ENCODE measurements at places on chromosomes 5 and 9. TPM values are rescaled to one million over a fixed set of nuclear protein-coding genes. Genes with fewer than 3 reads are reported as not detected.

DNA sequence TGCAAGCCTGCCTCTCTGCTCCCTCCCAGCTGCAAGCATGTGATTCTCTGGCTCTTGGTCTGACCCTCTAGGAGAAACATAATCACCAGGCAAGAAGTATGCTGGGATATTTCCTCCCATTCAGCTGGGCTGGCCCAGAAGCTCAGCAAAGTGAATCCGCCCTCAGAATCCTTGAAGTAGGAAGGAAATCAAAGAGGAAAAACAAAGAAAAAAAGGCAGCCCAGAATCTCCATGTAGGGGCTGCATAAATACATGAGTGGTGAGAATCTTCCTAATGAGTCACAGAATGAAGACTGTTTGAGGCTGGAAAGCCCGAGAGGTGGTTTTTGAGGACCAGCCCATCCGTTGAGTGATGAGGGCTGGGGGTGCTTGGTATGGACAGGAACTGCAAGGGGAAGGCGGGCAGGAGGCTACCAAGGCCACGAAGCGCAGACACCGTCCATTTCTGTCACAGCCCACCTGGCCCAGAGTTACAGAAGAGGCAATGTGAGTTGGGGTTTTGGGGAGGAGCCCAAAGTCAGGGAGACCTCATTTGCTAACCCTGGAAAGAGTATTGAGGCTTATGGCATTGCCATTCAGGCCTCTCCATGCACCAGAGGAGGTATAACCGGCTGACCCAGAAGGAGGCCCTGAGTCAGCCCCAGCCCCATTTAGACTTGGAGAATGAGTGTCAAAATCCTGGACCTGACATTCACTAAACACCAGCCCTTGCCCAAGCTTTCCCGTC, 33.4 kb upstream of the TGFBR1 start:
- DNase-seq, result peak; percentile 32

- DNase-seq, result peak; percentile 13
These were observed 624.1 kb downstream of the ISL1 start for GRCh38 chr5:52007230-52007858.

DNA sequence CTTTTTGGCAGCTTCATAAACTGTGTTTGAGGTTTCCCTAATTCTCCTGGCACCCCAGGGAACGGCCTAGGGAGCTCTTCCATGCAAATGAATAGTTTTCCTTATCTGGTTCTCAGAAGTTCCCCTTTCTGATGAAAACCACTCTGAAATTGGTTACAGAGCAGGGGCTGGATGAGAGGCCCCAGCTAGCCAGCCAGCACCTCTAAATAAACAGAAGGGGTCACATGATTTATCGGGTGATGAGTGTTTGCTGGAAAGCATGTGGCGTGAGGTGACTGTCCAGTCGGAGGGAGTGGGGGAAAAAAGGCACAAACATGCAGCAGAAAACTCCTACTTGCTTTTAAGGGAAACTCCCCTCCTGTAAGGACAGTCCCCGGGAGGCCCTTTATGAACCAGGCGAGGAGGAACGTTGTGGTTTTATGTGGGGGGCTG, 261.2 kb upstream of the ANKRD55 start:
- DNase-seq, result no peak

DNA sequence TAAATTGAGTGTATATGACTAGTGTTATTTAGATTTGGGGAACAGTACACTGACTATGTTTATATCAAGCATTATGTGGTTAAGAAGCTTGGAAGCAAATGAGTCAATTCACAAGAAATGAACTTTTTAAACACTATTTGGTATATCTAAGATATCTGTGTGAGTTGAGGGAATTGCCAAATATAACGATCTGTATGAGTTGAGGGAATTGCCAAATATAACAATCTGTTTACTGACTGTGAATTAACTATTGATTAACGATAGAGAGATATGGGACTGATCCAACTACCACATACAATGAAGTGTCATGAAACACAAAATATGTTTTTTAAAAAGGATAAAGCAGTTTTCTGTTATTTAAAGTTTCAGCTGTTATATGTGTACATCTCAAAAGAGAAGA, 301.4 kb downstream of the TENT4A start:
- DNase-seq, result no peak

- no peak for DNase-seq
These were observed 3.5 kb downstream of the PAM start for GRCh38 chr5:102758576-102758975.

DNA sequence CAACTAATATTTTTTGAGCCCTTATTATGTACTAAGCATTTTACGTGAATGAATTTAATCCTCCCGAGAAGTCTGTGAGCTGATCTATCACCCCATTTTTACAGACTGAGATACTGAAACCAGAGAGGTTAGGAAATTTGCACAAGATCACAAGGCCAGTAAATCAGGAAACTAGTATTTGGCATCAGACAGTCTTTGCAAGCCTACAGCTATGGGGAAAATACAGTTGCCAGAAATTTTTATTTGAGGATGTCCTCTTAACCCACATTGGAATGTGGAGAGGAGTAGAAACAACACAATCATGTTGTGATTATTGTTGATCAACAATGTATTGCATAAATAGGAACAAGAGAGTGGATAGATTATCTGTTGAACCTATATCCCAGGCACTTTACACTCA, 2.3 kb upstream of the SLC46A2 start:
- DNase-seq, result no peak

GRCh38 chr9:132426639-132427414, 16.8 kb downstream of the CFAP77 start:
- DNase-seq, result no peak

DNA sequence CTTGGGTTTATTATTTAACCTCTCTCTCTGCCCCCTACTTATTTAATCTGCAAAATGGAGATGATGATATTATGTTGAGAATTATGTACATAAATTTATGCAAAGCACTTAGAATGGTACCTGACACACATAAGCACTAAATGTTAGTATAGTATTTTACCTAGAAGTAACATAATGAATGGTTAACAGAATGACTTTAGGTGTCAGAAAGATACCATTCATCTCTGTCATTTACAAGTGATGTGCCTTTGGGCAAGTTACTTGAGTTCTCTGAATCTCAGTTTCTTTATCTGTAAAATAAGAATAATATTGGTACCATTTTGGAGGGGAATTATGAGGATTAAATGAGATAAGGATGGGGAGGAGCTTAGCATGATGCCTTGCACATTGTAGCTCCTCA, 159.4 kb downstream of the PPP2R2B start:
- no peak for DNase-seq

GRCh38 chr9:27107241-27107640, 1.8 kb upstream of the TEK start:
- no peak for DNase-seq

DNA sequence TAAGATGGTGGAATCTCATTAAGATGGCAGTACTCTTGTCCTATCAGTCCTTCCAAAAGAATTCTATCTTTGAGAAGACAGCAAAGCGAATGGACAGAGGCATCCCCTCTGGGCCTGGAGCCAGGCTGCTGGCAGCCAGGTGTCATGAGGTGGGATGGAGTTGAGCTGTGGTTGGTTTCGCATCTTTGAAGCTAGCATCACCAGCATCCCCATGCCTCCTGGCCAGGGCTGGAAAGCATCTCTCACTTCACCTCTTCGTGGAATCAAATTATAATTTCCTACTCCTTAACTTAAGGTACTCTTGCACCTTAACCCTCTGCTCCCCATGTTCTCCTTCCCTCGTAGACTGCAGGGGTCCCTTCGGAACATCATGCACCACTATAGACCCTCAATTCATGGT, 248.3 kb downstream of the GADD45G start:
- no peak for DNase-seq

DNA sequence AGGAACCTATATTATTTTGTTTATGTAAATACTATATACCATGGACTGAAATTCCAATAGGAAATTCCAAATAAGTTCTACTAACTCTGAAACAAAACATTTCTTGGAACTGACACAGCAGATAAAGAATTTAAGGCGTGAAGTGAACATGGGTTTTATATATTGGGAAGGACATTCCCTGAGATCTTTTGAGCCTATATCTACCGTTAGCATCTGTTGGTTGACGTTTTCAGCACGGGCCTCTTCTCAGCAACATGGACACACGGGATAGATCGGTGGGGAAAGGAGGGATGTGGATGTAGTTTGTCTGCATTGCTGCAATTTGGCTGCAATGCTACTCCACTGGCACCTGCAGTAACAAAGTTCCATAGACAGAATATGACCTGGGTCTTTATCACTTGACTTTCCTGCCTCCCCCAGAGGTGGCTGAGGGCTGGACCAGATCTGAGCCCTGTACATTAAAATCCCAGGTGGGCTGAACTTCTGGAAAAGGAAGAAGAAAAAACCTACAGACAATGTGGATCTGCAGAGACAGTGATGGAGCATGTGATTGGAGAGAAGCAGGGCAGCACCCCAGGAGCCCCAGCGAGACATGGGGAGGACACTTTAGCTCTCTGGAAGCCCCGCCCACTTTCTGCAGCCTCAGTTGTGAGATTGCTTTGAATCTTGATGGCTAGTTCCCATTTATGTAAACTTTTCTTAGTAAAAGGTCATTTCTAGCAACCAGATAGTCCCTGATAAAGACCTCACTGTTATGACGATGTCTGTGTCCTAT, 91.2 kb upstream of the CPEB4 start:
- no peak for DNase-seq

DNA sequence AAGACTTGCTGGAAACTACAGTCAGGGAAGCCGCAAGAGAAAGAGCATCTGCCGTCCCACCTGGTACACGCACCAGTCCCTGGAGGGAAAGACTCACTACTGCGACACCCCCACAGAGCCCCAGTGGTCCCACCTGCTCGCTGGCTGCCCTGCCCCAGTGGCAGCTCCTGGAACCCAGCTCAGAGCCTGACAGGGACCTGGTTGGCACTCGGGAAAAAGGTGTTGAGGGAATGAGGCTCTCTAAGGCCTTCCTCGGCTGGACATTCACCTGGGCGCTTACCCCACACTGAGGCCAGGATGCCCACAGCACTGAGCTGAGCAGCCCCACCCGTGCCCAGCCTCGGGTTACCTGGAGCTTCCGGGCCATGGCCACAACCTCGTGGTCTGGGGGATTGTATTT, 19.7 kb downstream of the BRD3OS start:
- peak; percentile 5 for DNase-seq

- peak; percentile 34 for DNase-seq
These were observed 5.6 kb downstream of the P4HA2 start for GRCh38 chr5:132221781-132222648.

- DNase-seq, result no peak
These were observed 278.9 kb upstream of the CD180 start for GRCh38 chr5:67475489-67475888.

DNA sequence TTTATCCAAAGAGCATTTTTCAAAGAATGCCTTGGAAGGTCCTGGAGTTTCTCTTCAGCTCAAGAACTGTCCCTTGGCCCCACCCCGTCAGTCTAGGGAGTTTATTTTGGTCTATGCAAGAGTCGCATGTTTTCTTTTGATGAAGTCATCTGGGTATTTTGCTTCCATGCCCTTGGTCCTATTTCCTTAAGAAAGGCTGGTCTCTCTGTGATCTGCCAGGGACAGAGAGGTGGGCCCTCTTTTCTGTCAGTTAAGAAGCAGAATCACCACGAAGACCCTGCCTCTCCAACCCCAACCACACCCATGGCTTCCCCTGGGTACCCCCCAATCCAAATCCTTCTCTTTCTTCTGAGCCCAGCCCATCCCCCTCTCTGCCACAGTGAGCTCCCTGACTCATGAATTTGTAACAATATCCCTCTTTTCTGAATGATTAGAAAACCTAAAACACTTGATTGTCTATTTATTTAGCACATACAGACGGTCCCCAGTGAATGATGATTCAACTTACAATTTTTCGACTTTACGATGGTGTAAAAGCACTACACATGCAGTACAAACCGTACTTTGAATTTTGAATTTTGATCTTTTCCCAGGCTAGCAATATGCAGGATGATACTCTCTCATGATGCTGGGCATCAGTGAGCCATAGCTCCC, 163.5 kb upstream of the ADRA1B start:
- DNase-seq, result no peak

GRCh38 chr5:146624179-146624578, 108.2 kb upstream of the GPR151 start:
- no peak for DNase-seq

DNA sequence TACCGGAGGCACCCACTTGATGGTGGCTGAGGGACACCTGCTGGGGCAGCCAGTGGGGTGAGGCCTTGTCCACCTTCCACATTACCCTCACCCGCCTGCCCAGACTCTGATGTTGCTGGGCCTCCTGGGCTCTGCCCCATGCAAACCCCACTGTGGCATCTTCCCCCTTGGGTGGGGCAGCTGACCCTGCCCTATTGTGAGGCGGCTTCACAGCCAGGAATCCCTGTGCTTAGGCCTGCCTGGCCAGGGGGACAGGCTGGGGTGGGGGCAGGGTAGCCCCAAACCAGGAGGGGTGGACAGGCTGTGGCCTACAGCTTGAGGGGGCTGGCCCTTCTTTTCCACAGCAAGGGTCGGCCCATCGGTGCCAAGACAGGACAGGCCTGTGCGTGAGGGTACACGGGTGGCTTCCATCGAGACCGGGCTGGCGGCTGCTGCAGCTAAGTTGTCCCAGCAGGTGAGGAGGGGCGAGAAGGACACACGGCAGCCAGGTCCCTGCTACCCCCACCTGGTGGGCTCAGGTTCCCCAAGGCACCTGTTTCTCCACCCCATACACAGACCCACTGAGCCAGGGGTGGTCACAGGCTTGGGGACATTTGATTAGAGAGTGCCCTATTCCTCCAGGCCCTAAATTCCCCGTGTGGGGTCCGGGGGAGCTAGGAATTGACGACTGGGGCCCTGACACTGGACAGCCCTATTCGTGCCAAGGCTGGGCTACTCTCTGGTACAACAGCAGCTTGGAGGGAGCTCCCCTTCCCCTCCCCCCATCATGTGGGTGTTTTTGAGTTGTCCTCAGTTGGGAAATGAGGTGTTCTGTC, 99.2 kb downstream of the PHF2 start:
- peak; percentile 3 for DNase-seq

- DNase-seq, result no peak
These were observed 98.4 kb downstream of the C9orf152 start for GRCh38 chr9:110109333-110110092.

DNA sequence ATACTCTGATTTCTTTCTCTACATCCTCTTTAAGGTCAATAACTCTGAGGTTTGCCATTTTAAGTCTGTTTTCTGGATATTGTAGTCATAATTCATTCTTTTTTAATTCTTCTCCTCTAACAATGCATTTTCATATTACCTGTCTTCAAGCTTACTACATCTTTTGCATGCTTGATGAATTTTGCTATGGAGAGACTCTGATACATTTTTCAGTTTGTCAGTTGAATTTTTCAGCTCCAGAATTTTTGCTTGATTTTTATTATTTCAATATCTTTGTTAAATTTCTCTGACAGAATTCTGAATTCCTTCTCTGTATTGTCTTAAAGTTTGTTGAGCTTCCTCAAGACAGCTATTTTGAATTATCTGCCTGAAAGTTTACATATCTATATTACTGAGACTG, 159.8 kb upstream of the ST8SIA4 start:
- no peak for DNase-seq

Gene CDX1
- polyA plus RNA-seq, result not detected

Gene BARHL1
- polyA plus RNA-seq, result not detected

Gene ITK
- 0.15 TPM for polyA plus RNA-seq

Gene SEMA6A
- polyA plus RNA-seq, result 4.2 TPM

Gene COMMD10
- 23.8 TPM for polyA plus RNA-seq

Gene ADRA1B
- 0.44 TPM for polyA plus RNA-seq

Gene BAAT
- 0.03 TPM for polyA plus RNA-seq

Gene SLC4A9
- polyA plus RNA-seq, result 0.01 TPM

Gene TLE1
- polyA plus RNA-seq, result 10.1 TPM

Gene BARX1
- not detected for polyA plus RNA-seq
